Suppressor macrophage treated with lipopolysaccharide for 1 hour (primary cell): ENCODE measurements at places on chromosomes 16 and 17.

- peak; percentile 91 for DNase-seq
Measured at GRCh38 chr16:15607700-15608396, 35.1 kb downstream of the MARF1 start.

GRCh38 chr16:29756654-29757053 is 10.9 kb upstream of the C16orf54 start:
- no peak for DNase-seq

DNA sequence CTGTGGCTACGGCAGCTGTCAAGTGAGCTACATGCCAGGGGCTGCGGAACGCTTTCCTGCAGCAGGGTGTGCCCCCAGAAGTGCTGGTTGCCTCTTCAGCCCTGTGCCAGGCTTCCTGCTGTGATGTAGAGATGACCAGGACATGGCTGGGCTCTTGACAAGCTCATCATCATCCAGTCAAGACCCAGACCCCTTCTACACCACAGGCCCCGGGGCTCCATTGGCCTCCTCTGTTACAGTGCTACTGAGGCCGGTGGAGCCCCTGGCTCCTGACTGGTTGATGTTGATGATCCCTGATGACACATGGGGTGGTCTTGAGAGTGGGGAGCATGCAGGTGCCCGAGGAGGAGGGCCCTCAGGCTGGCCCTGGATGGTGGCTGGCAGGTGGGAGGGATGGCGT is 50.1 kb downstream of the B9D1 start:
- DNase-seq, result no peak

DNA sequence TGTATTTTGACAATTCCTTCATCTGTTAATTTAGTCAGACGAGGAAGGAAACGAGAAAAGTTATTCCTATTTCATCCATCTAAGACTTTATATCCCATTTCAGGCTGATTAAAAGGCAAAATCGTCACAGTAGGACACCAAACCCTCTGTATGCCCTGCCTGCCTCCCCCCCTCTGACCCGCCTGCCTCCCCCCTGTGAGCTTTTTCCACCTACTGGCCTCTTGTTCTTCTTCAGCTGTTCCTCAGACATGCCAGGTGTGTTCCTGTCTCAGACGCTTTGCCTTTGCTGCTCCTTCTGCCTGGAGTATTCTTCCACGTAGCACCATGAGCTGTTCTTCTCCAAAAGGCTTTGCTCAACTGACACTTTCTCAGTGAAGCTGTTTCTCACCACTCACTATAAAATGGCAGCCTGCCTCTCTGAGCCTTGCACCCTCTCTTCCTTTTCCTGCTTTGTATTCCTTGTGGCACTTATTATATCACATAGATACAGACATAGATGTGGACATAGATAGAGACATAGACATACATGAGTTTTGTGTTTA is 723.4 kb downstream of the MAF start:
- DNase-seq, result no peak

GRCh38 chr16:16021988-16022682 is 72.7 kb downstream of the ABCC1 start:
- peak; percentile 95 for DNase-seq

DNA sequence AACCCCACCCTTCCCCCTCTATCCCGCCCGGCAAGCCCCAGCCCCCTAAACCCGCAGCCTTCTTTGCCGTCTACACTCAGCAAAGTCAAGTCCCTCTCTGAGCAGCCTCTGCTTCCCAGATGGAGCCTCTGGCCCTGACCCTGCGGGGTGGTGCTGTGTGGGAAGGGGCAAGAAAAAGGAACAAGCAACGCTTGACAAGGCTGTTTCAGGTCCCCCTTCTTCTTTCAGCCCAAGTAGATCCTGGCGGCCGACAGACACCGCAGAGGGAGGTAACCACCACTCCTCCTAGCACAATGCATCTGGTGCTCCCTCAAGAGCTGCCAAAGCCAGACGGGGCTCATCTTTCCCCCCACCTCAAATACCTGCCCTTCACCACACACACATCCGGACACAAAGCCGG is 178.3 kb downstream of the ENGASE start:
- no peak for DNase-seq

DNA sequence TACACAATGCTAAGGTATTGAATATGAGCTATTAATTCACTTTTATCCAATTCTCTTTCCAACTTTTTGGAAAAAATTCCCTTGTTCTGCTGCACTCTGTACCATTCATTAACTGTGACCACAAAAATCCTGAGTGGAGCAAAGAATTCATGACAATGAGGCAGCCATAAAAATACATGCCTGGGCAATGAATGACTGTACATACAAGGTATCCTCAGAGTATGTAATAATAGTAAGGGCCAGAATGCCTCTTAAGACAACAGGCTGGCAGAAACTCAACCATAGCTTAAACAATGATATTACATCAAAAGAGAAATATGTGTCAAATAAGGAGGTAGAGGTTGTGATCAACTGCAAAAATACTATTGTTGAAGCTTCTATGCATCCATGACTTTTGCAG is 74.7 kb upstream of the CA10 start:
- DNase-seq, result no peak

DNA sequence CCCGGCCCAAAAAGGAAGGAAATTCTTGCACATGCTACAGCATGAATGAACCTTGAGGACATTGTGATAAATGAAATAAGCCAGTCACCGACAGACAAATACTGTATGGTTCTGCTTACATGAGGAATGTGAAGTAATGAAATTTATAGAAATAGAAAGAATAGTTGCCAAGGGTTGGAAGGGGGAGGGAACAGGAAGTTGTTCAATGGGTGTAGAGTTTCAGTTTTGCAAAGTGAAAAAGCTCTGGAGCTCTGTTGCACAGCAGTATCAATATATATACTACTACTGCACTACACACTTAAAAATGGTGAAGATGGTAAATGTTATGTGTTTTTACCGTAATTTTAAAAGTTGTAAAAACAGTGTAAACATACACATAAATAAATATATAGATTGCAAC is 43.7 kb downstream of the PKD1L3 start:
- DNase-seq, result peak; percentile 21

DNA sequence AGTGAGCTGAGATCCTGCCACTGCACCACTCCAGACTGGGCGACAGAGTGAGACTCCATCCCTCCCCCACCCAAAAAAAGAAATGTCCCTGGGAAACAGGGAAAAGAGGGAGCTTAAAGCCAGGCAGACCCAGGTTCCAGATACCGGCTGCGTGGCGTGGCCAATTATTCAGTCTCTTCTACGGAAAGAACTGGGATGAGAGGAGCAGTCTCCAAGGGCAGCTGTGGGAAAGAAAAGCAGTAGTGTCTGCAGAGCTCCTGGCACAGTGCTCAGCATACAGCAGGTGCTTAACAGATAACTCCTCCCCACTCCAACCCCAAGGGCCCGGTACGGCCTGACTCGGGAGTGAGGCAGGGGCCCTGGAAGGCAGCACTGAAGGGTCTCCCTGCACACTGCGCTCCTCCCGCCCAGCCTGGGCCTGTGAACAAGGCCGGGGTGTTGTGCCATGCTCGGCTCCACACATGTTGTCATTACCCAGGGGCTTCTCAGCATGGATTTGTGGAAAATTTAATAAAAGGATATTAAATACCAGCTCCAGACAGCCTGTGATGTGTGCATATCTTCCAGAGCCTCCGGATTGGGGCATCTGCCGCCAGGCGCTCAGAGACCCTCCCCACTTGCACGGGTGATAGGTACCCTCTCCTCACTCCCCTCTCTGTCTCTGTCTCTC is 17.6 kb upstream of the SPPL2C start:
- no peak for DNase-seq

DNA sequence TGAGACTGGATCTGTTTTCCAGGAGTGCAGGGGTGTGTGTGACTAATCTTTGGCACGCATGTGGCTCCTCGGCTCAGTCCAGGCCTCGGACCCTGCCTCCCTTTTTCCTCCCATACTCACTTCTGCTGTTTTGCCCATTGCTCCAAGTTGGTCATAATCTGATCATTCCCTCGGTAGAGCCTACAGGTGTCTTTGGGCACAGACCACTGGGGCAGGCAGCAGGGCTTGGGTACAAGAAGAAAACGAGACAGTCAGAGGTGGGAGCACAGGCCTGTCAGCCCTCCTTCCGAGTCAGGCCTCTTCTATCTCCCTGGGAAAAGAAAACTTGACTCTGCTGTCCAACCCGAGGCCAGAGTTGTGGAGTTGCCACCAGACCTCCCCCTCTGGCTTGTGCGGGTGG is 29.8 kb downstream of the DHX38 start:
- no peak for DNase-seq

GRCh38 chr16:83769397-83770008 is 38.3 kb upstream of the HSBP1 start:
- DNase-seq, result peak; percentile 18
